Activated naive CD8-positive, alpha-beta T cell treated with anti-CD3 and anti-CD28 coated beads for 36 hours (primary cell): ENCODE measurements at places on chromosomes 12 and 14. TPM values are rescaled to one million over a fixed set of nuclear protein-coding genes. Genes with fewer than 3 reads are reported as not detected.

Gene HRK
- total RNA-seq, result not detected

Gene CDC42BPB
- total RNA-seq, result 2.0 TPM

Gene BIN2
- total RNA-seq, result 32.0 TPM

Gene YAF2
- total RNA-seq, result 27.5 TPM

Gene SSTR1
- total RNA-seq, result not detected

Gene CPNE8
- total RNA-seq, result 4.2 TPM

Gene LHX5
- not detected for total RNA-seq

Gene KRT7
- 2.4 TPM for total RNA-seq

Gene PIP4K2C
- total RNA-seq, result 18.5 TPM

Gene EMP1
- total RNA-seq, result 4.4 TPM

Gene GSC
- total RNA-seq, result not detected

- no peak for DNase-seq
Observed at GRCh38 chr14:77203611-77204458, 22.2 kb downstream of the TMEM63C start.

DNA sequence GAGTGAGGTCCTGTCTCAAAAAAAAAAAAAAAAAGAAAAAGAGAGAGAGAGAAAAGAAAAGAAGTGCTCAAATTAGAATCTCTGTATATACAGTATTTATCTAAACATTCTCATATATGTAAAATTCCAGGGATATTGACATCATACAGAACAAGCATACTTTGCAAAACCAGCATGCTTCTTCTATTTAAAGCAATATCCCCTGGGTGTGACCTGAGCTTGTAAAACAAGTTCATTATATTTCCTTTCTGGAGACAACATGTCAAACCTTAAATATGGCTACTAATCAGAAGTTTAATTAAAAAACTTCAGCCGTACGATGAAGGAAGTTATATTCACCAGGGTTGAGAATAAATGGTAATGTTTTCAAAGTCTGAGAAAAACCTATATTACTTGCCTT lies 175.8 kb upstream of the HMGA2 start:
- no peak for DNase-seq

GRCh38 chr12:28710882-28711281 lies 438.2 kb upstream of the FAR2 start:
- DNase-seq, result no peak

GRCh38 chr14:103819503-103820307 lies 27.7 kb downstream of the PPP1R13B start:
- no peak for DNase-seq

- no peak for DNase-seq
Observed at GRCh38 chr14:103712633-103713247, 2.5 kb downstream of the XRCC3 start.

DNA sequence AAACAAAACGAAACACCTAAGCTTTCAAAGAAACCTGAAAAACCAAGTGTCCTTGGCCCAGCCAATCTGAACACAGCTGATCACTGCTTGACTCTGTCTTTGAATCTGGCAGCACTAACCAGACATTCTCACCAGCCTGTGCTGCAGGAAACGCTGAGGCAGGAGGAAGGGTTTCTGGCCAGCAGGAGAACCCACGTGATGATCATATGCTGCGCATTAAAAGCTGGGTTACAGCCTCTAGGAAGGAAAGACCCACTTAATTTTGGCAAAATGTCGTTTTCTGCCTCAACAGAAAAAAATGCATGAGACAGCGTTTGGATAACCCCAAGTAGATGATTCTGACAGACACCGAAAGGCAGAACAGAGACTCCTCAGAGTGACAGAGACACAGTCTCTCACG lies 9.8 kb downstream of the APPL2 start:
- peak; percentile 14 for DNase-seq

GRCh38 chr12:2290516-2291065 lies 237.8 kb downstream of the CACNA1C start:
- no peak for DNase-seq

- DNase-seq, result no peak
Observed at GRCh38 chr12:83198291-83199015, 511.7 kb downstream of the TMTC2 start.

GRCh38 chr12:124837958-124838803 lies 25.5 kb downstream of the SCARB1 start:
- no peak for DNase-seq

DNA sequence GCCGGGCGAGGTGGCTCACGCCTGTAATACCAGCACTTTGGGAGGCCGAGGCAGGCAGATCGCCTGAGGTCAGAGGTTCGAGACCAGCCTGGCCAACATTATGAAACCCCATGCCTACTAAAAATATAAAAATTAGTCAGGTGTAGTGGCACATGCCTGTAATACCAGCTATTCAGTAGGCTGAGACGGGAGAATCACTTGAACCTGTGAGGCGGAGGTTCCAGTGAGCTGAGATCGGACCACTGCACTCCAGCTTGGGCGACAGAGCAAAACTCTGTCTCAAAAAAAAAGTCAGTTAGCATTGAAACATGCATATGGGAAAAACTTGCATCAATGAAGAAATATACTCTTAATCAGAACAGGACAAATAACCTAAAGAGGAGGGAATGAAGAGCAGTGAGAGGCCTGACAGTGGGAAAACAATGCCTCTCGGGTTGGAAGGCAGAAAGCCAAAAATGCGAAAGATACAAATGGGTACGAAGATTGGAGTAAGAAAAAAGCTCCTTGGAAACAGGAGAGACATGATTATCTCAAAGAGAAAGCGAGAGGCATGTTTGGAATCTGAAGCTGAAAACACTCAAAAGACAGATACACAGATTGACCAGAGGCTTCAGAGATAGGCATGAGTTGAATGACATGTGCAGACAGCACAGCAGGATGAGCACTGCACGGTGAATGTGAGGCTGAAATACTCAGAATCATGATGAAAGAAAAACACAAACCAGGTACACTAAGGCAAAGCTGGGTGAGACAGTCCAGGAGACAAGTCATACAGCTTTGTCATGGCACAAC lies 30.6 kb downstream of the RESF1 start:
- DNase-seq, result no peak

- DNase-seq, result no peak
Observed at GRCh38 chr12:29589286-29589820, 91.9 kb upstream of the OVCH1 start.

DNA sequence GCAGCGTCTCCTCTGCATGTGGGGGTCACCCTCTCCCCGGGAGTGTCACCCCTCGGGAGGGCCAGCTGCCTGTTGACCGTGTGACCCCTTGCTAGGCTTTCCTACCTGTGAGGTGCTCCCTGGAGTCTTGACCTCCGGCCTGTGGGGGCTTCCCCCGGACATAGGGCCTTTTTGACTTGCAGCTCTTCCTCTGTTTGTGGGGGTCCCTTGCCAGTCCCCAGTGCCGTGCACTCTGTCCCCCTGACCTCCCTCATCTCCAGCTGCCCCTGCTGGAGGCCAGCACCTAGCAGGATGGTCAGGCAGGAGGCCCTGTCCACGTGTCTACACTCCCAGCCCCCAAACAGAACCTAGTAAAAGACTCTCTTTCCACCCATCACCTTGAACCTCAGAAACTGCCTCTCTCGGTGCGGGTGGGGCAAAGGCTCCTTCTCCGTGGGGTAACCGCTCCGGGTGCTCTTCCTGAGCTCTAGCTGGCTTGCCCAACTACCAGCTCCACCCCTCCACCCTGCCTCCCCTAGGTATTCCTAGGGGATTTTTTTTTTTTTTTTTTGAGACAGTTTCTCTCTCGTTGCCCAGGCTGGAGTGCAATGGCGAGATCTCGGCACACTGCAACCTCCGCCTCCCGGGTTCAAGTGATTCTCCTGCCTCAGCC lies 810 bp downstream of the AACS start:
- no peak for DNase-seq

GRCh38 chr12:47803191-47803875 lies 16.4 kb downstream of the HDAC7 start:
- DNase-seq, result no peak

GRCh38 chr12:85186236-85186635 lies 93.8 kb upstream of the ALX1 start:
- no peak for DNase-seq

- DNase-seq, result no peak
Observed at GRCh38 chr14:43172899-43173548, 1334.1 kb downstream of the FSCB start.

GRCh38 chr12:49031573-49032161 lies 13.1 kb upstream of the PRKAG1 start:
- no peak for DNase-seq

DNA sequence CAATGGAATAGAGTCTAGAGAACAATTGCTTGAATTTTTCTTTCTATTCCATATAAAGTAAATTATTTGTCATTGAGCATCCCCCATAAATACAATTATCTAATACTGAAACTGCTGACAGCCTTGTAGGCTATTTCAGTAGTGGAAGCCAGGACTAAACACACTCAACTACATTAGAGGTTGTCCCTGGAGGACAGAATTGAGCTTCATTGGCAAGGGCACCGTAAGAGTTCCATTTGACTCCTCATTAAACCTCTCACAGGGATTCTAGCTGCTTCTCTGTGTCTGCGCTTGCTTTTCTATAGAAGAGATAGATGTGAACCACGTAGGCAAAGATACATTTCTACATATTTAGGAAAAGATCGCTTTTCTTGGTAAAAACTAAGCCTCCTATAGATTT lies 3.5 kb upstream of the PTPRO start:
- no peak for DNase-seq

GRCh38 chr14:52399104-52399503 lies 85.0 kb downstream of the PTGER2 start:
- DNase-seq, result no peak

DNA sequence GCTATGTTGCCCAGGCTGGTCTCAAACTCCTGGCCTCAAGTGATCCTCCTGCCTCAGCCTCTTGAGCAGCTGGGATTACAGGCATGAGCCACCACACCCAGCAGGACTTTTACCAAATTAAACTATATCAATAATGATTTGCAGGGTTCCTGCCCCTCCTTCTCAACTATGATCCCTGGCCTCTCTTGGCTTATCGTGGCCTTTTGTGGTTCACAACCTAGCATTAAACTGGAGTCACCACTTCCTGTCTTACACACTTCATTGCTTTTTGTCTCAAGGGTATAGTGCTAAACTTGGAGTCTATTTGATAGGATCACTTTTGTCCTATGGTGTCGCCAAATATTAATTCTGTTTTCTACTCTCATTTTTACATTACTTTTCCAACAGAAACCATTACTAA lies 64.5 kb downstream of the SEC23A start:
- DNase-seq, result no peak
